ENCODE measurements at places on chromosomes 1 and 21. TPM values are rescaled to one million over a fixed set of nuclear protein-coding genes. Genes with fewer than 3 reads are reported as not detected.

DNA sequence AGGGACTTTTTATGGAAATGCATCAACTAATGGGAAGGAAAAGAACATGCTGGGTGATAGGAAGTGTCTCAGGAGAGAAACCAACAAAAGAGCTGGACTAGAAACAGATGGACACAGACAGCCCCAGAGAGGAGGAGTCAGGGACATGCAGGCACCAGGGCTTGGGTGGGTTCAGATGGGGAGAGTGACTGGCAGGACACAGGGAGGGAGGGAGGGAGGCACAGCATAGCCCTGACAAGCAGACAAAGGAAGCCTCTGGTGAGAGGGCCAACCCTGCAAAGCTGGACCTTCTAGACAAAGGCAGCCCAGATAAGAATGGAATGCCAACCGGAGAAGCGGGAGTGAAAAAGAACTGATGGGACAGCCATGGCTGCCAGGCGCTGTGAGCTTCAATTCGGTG lies 568.8 kb downstream of the AJAP1 start:
- DNase-seq, result no peak

- peak; percentile 41 for DNase-seq
Observed at GRCh38 chr1:13228343-13228781, 2.4 kb upstream of the PRAMEF18 start.

- no peak for DNase-seq
Observed at GRCh38 chr1:217342105-217342504, 288.8 kb downstream of the GPATCH2 start.

DNA sequence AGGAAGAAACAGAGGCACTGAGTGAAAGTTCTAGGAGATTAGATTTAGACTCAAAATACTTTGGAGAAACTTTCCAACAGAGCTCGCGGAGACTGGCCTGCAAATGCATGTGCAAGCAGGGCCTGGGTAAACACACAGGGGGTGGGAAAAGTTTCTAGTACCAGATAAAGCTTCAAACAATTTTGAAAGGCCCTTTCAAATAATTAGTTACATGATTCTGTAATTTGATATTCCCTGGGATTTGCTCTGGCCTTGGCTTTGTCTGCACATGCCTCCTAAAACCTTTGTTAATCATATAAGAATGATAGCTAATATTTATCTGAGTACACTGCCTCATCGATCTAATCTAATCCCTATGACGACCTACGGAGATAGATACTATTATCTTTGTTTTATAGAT lies 31.3 kb downstream of the VTCN1 start:
- no peak for DNase-seq

The SLC6A9 gene
- total RNA-seq, result 1.8 TPM
